ENCODE measurements at places on chromosomes 11 and 22.

DNA sequence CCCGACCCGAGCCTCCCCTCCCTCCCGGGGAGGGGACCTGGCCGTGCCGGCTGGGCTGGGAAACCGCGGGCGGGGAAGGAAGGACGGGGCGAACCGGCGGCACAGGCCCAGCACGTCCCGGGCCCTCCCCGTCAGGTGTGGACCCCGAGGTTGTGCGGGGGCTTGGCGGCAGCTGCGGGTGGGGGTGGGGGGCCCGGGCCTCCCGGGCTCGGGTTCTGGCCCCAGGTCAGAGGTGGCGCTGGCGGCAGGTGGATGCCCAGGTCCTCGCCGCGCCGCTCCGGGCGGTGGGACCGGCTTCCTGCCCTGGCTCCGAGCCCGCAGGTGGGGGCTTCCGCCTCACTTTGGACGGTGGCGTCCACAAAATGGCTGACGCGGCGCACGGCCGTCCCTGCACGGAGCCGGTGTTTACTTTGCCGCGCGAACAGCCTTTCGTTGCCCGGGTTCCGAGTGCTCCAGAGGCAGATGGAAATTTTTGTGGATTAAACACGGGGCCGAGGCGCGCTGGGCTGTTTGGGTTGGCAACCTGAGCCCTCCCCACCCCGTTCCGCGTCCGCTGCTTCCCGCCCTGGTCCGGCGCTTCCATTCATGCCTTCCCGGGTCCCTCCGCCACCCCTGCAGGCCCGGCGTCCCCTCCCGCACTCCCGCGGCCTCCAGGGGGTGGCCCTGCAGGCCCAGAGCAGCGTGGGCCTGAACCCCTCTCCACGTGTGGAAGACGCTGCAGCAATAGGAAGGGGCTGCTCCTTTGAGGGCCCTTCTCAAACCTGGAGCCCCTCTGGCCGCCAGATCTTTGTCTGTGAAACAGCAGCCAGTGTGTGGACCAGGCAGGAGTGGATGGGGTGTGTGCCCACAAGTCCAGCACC lies 92.0 kb upstream of the KCNQ1OT1 start:
- no peak for DNase-seq

- no peak for DNase-seq
Measured at GRCh38 chr11:9019861-9020260, 16.1 kb upstream of the NRIP3 start.

DNA sequence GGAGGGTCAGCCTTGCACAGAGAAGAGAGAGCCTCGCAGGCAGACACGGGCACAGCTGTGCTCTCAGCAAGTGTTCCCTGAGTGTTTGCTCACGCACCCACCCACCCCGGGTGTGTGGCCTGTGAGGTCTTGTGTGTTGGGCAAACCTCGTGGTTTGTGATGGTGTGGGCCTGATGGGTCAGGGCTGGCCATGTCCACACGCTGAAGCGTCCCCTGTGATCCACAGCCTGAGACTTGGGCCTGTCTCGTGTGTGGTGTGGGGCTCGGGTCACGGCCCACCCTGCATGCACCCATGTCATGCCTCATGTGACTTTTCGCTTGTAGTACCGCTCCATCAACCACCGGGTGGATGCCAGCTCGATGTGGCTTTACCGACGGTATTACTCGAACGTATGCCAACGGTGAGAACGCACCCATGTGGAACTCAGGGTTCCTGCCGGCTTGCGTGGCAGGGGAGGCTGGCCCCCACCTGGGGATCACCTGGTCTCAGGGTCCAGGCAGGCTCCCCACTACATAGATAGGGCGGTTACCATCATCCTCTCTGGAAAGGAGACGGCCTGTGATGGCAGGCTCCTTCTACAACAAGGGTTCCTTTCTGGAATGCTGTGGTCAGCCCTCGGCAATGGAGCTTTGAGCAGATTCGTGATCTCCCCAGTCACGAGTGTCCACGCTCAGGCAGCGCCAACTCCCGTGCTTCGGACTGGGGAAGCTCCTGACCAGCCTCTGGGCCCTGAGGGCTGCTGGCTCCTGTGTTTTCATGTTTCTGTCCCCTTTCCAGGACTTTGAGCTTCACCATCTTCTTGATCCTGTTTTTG lies 5.9 kb downstream of the TPCN2 start:
- no peak for DNase-seq

DNA sequence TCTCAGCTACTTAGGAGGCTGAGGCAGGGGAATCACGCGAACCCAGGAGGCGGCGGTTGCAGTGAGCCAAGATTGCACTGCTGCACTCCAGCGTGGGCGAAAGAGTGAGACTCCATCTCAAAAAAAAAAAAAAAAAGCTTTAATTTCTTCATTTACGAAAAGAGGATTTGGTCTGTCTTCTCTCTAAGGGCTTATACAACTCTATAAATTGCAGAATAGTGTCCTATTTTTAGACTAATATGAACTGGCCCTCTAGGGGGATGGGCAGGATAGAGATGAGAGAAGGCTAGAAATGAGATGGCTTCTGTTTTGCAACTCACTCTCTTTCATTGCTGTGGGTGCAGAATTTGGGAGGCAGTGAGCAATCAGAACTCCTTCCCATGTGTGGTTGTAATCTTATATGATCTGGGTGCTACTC lies 11.3 kb downstream of the MAML2 start:
- no peak for DNase-seq

- DNase-seq: peak; percentile 24
Measured at GRCh38 chr11:19279451-19279850, 38.7 kb upstream of the E2F8 start.

- no peak for DNase-seq
Measured at GRCh38 chr22:49426618-49427266, 400.9 kb downstream of the BRD1 start.

DNA sequence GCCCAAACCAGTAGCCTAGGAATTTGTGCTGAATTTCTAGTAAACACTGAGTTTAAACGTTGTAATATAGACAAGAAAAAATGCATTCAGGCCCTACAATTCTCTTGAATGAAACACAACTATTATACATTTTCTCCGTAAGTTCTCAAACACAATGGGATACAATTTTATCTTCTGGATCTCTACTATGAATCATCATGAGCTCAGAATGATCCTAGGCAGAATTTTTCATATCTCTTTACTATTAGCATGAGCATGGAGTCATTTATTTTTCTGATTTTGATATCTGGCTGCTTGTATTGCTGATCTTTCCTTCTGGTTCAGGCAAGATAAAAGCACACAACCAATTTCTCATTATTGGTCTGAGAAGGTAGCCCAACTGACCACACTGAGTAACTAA lies 1123.4 kb upstream of the RAG2 start:
- no peak for DNase-seq

DNA sequence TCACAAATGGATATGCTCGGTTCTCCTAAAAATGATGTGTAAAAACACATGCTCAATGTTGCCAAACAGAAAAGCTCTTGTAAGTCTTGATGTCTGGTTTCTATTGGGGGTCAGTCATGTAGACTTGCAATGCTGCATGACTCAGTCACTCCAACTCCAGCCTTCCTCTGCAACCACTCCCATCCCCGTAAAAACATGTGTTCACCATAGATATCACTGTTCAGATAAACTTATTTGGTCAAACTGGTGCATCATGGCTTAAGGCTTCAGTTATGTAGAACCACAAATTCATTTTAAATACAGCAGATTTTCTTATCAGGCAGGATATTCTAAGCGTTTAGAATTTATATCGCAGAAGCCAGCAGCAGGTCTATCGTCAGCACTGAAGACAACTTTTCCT lies 298.4 kb upstream of the LUZP2 start:
- DNase-seq: peak; percentile 89

DNA sequence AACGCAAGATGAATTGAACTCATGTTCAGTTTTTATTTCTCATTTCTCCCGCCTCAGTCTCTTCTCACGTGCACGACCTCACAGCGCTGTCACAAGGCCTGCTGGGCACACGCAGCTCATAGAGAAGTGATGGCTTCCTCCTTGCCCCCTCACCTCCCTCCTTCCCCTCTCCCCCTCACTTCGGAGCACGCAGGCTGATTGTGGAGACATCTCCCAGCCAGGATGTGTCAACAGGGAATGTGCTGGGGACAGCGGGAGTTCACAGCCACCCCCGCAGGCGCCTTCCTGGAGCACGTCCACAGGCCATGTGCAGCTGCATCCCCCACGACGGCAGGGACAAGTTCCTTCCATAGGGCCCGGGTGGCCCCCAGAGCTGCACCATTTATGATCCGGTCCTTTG lies 29.1 kb upstream of the KRTAP5-6 start:
- DNase-seq: no peak

DNA sequence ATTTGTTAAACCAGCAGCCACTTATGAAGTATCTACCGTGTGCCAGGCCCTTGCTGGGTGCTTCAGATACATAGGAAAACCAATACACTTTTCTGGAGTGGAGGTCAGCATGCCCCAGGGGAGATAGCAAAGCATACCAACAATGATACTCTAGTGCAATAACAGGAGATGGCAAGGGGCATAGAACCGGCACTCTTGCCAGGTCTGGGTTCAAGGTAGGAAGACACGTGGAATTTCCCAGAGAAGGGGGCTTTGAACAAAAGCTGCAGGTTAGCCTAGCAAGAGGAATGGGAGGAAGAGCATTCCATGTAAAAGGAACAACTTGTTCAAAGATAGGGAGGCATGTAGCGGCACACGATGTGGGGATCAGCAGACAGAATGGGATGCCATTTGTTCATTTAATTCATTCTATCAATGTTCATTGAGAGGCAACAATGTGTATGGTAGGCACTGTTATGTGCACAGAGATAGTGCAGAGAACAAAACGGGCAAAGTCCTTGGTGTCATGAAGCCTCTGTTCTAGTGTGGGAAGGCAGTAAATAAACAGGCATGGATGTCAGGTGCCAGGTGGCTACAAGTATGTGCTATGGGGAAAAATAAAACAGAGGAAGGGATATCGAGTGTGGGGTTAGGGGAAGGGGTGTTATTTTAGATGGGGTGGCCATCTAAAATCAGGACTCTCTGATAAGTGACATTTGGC lies 162.6 kb upstream of the E2F8 start:
- no peak for DNase-seq

DNA sequence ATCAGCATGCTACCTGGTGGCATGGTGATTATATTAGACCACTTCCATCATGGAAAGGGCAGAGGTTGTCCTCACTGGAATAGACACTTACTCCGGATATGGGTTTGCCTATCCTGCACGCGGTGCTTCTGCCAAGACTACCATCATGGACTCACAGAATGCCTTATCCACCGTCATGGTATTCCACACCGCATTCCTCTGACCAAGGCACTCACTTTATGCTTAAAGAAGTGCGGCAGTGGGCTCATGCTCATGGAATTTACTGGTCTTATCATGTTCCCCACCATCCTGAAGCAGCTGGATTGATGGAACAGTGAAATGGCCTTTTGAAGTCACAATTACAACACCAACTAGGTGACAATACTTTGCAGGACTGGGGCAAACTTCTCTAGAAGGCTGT lies 109.2 kb upstream of the DRD2 start:
- DNase-seq: no peak

DNA sequence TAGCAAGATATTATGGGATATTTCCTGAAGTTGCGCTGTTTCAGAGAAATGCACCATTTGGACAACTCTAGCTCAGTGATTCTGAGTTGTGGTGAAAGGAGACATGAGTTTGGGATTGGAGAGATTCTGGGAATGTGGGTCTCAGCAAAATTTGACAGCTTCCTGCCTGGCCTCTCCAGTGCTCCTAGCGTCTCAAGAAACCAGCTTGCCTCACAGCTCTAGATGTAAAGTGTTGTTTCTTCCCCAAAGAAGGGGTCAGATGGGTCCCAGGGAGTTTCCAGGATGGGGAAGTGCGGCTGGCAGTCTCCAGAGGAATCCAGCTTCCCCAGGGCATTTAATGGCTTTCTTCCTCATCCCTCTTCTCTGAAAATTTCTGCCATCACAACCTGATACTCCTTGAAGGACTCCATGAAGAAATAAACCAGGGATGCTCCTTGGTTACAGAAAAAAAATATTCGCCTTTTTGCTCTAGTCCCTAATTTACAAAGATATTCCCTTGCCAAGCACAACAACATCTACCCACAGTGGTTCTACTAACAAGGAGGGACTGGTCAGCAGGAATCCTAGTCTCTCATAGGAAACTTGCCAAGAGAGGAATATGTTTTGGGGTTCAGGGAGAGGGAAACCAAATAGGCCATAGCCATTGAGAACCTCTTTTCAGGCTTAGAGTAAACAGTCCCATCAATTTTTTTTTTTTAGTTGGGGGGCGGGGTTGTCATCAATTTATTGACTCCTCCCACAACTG lies 185.4 kb upstream of the E2F8 start:
- DNase-seq: no peak

DNA sequence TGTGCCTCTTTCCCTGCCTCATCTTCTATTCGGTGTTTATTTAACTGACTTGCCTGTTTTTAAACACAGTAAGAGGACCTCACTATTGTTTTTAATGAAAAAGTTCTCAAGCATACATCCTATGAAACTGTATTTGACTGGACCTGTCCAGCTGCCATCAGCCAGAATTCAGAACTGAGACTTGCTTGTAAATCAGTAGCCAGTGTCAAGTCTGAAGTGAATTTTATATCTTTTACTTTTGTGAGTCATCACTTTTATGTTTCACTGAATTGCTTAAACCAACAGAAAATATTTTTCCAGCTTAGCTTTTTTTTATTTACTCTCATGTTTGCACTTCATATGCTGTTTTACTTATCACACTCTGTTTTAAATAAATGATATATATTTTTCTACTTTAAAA lies 88.3 kb downstream of the LUZP2 start:
- no peak for DNase-seq

GRCh38 chr11:102254047-102254446 lies 63.2 kb upstream of the BIRC3 start:
- peak; percentile 57 for DNase-seq

GRCh38 chr22:36853407-36854099 lies 7.3 kb upstream of the NCF4 start:
- peak; percentile 94 for DNase-seq

DNA sequence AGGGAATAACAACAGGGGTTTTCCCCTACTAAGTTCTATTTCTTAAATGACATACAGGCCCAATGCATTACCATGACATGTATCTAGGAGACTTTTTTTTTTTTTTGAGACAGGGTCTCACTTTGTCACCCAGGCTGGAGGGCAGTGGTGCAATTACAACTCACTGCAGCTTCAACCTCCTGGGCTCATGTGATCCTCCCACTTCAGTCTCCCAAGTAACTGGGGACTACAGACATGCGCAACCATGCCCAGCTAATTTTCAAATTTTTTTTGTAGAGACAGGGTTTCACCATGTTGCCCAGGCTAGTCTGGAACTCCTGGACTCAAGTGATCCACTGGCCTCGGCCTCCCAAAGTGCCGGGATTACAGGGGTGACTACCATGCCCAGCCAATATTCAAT lies 7.5 kb downstream of the CPSF7 start:
- no peak for DNase-seq

DNA sequence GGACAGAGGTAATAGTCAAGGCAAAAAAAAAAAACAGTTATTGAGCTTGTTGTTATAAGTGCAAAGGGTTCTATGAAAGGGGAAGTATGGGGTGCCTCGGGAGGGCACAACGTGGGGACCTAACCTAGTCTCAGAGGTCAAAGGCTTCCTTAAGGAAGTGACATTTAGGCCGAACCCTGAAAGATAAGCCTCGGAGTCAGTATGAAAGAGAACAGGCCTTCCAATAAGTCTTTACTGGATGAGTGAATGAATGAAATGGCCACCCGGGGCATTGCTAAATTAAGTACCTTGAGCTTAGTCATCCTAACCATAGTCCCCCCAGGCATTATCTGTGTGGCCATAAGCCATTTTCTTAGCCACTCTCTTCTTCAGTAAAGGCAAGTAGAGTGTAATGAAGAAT lies 19.7 kb downstream of the FLI1 start:
- DNase-seq: peak; percentile 61

Data from hematopoietic multipotent progenitor cell treated with erythropoietin and hydrocortisone succinate and interleukin-3 and kit ligand, for 6 days (in vitro differentiated cells).